DMS79 (cell line): ENCODE measurements at places on chromosomes 7 and 10.

DNA sequence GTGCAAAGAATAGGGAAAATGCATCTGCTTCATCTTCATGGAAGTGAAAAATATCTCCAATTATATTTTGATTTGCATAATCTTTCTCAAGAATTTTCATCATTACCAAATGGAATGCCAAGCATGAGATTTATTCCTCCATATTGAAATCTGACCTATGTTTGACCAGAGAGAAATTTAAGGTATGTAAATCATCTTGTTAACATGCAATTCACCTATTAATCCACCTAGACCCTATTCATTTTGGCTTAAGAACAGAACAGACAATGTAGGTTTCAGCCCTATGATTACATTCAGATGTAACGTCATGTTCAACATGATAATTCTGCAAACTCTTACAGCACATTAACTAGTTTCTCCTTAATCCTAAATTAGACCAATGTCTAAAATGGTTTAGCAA, 30.8 kb upstream of the TMEM140 start:
- DNase-seq: no peak

GRCh38 chr7:1941464-1942242, 271.6 kb downstream of the ELFN1 start:
- DNase-seq: no peak

DNA sequence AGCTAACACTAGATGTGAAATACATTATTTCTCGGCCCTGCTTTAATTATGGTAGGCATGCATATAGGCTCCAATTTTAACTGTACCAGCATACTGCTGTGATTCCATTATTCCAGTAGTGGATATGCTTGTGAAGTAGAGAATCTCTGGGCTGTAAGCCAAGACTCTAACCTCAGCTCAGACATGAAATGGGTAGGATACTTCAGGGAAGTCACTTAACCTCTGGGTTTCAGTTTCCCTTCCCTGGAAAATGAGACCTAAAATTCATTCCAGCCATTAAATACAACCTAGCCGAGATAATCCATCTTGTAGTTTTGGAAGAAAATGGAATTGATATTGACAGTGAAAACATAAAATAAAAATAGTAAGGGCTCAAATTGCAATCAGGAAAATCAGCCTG, 59.6 kb upstream of the TRIL start:
- peak; percentile 65 for DNase-seq

DNA sequence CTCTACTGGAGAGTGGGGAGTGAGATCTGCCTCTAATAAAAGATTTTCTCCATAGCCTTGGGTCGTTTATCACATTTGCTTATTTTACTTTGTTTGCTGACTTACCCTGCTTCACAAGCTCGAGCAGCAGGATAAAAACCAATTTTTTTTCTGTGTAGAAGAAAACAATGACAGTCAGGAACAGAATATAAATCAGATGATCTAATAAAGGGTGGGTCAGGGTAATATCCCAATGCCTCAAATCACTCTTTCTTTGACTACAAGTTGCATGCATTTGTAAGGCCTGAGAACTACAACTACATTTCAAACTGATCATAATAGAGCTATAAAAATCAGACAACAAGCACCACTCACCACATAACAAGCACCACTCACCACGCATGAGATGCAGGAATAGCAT, 174.4 kb upstream of the ADARB2 start:
- DNase-seq: no peak

- DNase-seq: no peak
Measured at GRCh38 chr7:73894733-73895551, 34.0 kb downstream of the TMEM270 start.

- DNase-seq: no peak
Measured at GRCh38 chr10:110399106-110399964, 94.6 kb upstream of the SMNDC1 start.

DNA sequence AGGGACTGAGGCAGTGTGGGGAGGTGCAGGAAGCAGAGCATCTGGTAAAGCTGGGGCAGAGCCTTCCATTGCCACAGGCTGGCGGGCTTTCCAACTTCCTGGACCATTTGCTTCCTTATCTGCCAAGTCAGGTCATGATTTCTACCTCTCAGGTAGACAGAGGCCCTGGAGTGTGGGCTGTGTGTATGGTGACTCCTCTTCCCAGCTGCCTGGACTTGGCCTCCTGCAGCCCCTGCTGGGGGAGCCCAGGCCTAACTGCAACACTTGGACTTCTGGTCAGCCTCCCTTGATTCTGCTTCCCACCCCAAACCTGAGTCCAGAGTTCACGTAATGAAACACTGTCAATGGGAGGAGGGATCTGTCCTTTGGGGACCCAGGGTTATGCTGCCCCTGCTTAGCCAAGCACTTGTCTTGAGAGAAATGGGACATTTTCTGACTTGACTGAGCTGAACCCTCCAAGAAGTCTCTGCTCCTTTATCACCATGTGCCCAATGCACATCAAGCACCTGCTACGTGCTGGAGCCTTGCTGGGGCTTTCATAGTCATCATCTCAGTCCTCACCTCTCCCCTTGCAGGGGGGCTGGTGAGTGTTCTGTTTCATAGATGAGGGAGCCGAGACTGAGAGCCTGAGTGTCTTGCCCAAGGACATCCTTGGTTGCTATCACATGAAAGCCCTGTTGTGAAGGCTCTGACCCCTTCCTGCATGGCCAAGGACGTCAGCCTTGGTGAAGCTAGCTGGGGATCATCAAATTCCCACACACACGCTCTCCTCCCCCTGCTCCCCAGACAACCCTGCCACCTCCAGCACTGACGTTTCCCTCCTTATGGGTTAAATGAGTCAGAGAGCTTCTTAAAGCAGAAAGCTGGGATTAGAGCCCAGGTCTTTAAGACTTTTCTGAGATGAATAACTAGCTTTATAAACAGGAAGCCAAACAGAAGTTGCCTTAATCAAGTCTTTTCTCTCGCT, 3.4 kb downstream of the CLEC2L start:
- no peak for DNase-seq

DNA sequence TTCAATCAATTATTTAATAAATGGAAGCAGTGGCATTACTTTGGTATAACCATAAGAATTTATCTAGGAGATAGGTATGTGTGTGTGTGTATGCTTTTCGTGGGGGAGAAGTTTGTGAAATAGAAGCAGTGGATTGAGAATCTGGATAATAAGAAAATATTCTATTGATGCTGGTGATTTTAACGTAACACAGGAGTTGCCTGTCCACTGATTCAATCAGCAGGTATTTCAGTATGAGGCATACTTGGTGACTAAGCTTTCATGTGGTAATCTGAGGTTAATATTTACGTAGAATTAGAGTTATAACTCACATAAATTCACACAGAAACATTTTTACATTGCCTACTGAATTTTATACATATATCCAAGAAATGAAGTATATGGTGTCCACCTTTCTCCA, 568.0 kb downstream of the ZWINT start:
- DNase-seq: no peak

DNA sequence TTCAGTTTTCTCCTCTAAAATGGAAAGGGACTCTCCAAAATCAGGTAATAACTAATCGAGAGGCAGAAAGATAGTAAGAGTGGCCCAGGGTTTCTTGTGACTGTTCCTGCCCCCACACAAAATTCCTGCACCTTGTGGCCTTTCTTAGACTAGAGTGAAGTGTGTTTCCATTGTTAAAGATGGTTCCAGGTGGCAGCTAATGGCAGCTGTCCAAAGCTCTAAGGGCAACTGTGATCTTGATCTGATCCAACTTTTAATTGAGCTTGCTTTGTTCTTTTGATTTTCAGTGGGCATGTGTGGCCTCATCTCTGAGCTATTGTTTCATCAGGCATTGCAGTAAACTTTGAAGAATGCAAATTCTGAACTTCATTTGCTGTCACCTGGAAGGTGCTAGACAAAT, 19.4 kb downstream of the ACSL5 start:
- no peak for DNase-seq

DNA sequence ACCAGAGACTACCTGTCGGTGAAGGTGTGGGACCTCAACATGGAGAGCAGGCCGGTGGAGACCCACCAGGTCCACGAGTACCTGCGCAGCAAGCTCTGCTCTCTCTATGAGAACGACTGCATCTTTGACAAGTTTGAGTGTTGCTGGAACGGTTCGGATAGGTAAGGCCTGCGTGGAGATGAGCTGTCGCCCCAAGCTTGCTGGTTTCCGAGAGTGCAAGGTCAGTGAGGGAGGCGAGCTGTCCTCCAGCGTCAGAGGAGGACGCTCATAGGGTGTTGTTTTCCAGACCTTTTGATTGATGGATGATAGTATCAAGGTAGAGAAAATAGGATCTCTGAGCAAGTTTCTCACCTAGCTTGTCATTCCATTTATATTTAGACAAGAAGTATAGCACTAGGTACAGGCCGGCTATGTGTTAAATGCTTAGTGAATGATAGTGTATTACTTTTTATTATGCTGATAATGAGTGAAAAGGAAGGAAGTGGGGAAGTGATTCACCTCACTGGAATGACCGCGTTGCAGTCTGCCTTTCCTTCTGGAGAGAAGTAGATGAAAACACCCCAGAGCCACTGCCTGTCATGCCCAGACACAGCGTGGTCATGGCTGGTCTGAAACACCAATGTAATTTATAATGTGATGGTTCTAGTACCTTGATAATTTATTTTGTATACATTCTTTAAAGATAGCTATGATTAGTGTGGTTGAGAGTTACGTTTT, 33.9 kb downstream of the BNIP3 start:
- no peak for DNase-seq
